Effector memory CD4-positive, alpha-beta T cell (primary cell): ENCODE measurements at places on chromosomes 7 and 10.

- peak; percentile 24 for DNase-seq
- H3K4me3 ChIP-seq, result no peak overlapping the region
- H3K27me3 ChIP-seq, result no peaks in the 10 kb centered on the region
- no peaks in the 10 kb centered on the region for H3K36me3 ChIP-seq
Observed at GRCh38 chr7:3673524-3673923, 372.5 kb downstream of the SDK1 start.

- H3K4me1 ChIP-seq, result peaks cover 35% of the 10 kb centered on the region
- H3K36me3 ChIP-seq, result no peaks in the 10 kb centered on the region
- no peak overlapping the region for H3K27ac ChIP-seq
- H3K27me3 ChIP-seq, result peaks cover 30% of the 10 kb centered on the region
- H3K4me3 ChIP-seq, result peak overlapping the region; percentile 32
- no peak for DNase-seq
Observed at GRCh38 chr10:93074147-93074596, 479 bp downstream of the CYP26A1 start.

GRCh38 chr10:111984057-111984456 lies 199.5 kb downstream of the GPAM start:
- no peaks in the 10 kb centered on the region for H3K36me3 ChIP-seq
- H3K27ac ChIP-seq, result no peak overlapping the region
- H3K27me3 ChIP-seq, result no peaks in the 10 kb centered on the region

DNA sequence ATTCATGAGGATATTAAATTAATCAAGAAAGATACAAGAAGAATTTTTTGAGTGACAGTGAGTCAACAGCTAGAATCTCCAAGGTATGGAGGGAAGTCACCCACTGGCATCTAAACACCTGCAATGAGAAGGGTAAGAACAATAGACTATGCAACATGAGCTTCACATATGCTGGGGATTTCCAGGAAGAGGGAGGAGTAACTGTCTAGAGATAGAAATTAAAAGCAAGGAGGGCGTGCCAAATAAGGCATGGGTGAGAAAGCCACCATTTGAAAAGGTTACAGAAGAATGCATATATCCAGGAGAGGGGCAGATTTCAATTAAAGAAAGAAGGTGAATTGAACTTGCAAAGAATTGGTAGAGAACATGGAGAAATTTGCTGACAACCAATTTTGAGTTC lies 365.7 kb downstream of the GPR37 start:
- no peaks in the 10 kb centered on the region for H3K27me3 ChIP-seq
- no peak for DNase-seq
- no peaks in the 10 kb centered on the region for H3K4me1 ChIP-seq
- H3K27ac ChIP-seq, result no peak overlapping the region
- no peaks in the 10 kb centered on the region for H3K36me3 ChIP-seq
- H3K4me3 ChIP-seq, result no peak overlapping the region

DNA sequence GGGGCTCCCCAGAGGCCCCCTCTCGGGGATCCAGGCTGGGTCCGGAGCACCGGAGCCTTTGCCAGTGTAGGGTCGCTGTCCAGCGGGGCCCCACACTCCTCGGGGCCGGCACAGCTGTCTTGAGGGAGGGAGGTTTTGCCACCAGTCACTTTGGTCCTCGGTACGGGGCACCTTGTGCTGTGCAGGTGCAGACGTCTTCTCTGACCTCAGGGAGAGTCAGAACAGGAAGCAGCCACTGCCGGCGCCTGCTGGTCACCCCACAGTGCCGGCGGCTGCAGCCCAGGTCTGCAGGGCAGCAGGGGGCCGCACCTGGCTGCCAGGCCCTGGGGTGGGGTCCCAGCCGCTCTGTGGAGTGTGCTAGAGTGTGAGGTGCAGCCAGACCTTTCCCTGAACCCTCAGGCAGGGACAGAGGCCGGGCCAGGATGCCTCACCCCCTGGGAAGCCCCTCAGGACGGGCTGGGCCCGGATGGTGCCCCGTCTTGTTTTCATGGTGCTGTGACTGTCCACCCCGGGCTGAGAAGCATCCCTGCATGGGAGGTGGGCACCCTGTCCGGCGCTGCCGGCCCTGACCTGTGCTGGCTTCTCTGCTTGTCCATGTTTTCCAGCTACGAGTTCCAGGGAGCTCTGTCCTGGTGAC lies 8.2 kb downstream of the MAFK start:
- peaks cover 5% of the 10 kb centered on the region for H3K4me1 ChIP-seq
- no peaks in the 10 kb centered on the region for H3K27me3 ChIP-seq
- H3K36me3 ChIP-seq, result peaks cover 46% of the 10 kb centered on the region
- no peak for DNase-seq
- H3K27ac ChIP-seq, result no peak overlapping the region

GRCh38 chr7:143901332-143901667 lies 676 bp downstream of the TCAF1 start:
- H3K27me3 ChIP-seq, result no peaks in the 10 kb centered on the region
- peak overlapping the region; percentile 60 for H3K4me3 ChIP-seq
- no peaks in the 10 kb centered on the region for H3K36me3 ChIP-seq
- DNase-seq, result no peak
- peak overlapping the region; percentile 64 for H3K27ac ChIP-seq

- H3K27ac ChIP-seq, result no peak overlapping the region
- no peak for DNase-seq
- H3K36me3 ChIP-seq, result no peaks in the 10 kb centered on the region
Observed at GRCh38 chr7:124688991-124689390, 76.6 kb downstream of the GPR37 start.

DNA sequence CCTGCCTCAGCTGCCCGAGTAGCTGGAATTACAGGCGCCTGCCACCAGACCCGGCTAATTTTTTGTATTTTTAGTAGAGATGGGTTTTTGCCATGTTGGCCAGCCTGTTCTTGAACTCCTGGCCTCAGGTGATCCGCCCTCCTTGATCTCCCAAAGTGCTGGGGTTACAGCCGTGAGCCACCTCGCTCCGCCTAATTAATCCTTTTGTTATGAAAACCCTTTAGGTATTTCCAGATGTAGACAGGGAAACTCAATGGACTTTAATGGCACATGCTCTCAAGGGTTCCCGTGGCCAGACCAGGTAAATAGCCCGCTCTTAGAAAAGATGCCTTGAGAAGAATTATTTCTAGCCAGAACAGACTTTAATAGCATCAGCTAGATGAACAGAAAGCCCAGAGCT lies 19.7 kb upstream of the EXOC4 start:
- no peaks in the 10 kb centered on the region for H3K27me3 ChIP-seq
- H3K4me1 ChIP-seq, result no peaks in the 10 kb centered on the region
- no peak overlapping the region for H3K4me3 ChIP-seq
- no peaks in the 10 kb centered on the region for H3K36me3 ChIP-seq

DNA sequence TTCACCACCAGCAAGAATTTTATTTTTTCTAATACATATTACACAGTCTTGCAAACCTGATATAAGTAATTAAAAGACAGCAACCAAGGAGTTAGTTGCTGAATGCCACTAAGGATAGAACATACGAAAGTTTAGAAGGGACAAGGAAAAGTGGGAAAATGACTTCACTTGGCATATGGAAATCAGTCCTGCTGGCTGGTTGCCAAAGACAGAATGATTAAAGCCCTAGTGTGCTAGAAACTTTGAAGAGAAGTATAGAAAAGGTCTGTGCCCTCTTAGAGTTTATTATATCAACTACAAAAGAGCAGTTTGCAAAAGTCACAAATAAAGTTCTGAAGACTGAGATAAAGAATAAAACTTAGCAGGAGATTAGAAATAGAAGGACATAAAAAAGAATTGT lies 5.8 kb upstream of the YAE1 start:
- no peaks in the 10 kb centered on the region for H3K4me1 ChIP-seq
- H3K36me3 ChIP-seq, result no peaks in the 10 kb centered on the region
- H3K27me3 ChIP-seq, result no peaks in the 10 kb centered on the region
- no peak for DNase-seq

DNA sequence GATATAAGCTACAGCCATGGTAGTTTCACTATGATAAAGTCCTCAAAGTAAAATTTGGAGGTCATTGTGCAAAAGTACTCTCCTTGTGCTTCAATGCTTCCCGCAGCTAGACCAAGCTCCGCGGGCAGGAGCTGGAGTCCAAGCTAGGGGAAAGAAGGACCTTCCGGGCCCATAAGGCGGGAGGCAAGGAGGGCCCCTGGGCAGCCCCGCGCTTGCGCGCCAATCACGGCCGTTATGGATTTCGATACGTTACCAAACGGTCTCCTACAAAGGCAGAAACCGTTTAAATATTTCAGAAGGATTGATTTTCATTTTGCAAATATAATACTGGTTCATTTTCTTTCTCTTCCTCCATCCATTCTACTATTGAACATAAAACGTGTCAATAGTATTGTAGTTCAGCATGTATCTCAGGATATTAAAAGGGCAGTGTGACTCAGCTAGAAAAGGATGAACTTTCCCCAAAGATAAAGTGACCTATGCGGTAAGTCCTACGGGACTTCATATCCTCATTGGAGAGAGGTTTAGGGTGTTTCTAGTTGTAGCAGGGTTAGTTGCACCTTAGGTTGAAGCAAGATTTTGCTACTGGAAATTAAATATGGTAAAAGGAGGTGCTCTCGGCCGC lies 128.0 kb downstream of the KIF20B start:
- H3K36me3 ChIP-seq, result no peaks in the 10 kb centered on the region
- DNase-seq, result no peak
- H3K27ac ChIP-seq, result no peak overlapping the region
- H3K27me3 ChIP-seq, result no peaks in the 10 kb centered on the region

- H3K27ac ChIP-seq, result no peak overlapping the region
- DNase-seq, result no peak
- H3K36me3 ChIP-seq, result no peaks in the 10 kb centered on the region
- H3K4me3 ChIP-seq, result no peak overlapping the region
- H3K27me3 ChIP-seq, result no peaks in the 10 kb centered on the region
Observed at GRCh38 chr10:2143213-2143835, 406.0 kb upstream of the ADARB2 start.

DNA sequence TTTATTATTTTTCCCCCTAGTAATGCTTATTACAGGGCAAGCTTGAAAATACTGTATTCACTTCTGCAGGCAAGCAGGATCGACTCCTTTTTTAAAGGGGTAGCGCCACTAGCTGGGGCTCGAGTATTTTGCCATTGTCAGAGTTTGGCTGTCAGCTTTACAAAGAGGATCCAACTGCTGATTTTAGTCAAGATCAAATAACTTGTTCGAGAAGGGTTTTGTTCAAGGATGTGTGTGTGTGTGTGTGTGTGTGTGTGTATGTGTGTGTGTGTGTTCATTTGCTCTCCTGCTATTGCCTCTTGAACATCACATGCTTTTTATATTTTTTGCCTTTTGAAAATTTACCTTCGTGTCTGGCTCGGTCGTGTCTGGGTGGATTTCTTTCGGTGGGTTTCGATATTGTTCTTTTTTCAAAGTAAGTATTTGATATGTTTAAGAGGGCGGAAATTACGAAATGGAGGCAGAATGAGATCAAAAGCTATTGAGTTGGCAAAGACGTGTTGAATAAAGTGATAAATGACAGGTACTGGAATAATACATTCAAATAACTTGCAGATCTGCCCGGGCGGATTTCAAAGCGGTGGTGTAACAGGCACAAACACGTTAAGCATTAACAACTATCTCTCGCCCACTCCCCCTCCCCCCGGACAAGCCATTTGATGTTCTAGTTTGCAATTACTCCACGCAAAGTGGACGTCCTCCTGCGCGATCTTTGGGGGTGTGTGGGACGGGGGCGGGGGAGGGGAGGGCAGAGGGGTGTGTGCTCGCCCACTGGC lies 1.1 kb downstream of the ARID5B start:
- no peaks in the 10 kb centered on the region for H3K36me3 ChIP-seq
- H3K4me3 ChIP-seq, result peak overlapping the region; percentile 75

- no peak overlapping the region for H3K4me3 ChIP-seq
- no peaks in the 10 kb centered on the region for H3K4me1 ChIP-seq
- H3K27ac ChIP-seq, result no peak overlapping the region
Observed at GRCh38 chr10:29481906-29482440, 152.8 kb downstream of the SVIL start.

DNA sequence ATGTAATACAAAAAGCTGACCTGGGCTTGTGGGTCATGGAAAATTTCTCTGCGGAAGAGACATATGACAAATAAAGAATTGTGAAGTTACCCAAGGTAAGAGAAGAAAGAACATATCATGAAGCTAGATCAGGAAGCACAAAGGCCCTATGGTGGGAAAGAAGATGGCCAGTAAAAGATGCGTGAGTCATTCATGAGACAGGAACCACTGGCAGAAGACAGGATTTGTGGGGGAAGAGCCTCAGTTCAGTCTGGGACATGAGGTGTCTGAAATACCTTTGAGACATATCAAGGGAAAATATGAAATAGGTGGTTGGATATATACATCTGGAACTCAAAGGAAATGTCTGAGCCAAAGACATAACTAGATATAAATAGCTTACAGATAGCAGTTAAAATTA lies 27.7 kb upstream of the AMPH start:
- H3K27me3 ChIP-seq, result peaks cover 2% of the 10 kb centered on the region
- no peak overlapping the region for H3K4me3 ChIP-seq
- no peaks in the 10 kb centered on the region for H3K4me1 ChIP-seq
- no peak for DNase-seq

DNA sequence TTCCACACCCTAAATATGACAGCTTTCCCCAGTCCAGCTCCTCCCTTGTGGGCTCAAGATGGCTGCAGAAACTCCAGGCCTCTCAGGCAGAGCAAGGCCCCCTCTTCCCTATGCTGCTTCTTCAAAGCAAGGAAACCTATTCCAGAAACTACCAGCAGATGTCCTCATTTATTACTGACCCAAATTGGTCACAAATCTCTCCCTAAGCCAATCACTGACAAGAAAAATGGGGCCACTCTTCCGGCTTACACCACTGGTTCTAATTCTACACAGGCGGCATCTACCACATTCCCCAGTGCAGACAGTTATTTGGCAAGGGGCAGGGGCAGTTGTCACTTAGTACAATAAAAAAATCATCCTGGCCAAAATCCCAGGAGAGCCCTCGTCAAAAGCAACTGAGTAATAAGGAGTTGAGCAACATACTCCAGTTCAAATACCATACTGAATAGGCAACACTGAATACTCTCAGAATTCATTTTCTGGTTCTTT lies 150.4 kb downstream of the SFMBT2 start:
- H3K36me3 ChIP-seq, result no peaks in the 10 kb centered on the region
- no peak overlapping the region for H3K27ac ChIP-seq
- no peaks in the 10 kb centered on the region for H3K27me3 ChIP-seq
- no peak overlapping the region for H3K4me3 ChIP-seq
- peaks cover 18% of the 10 kb centered on the region for H3K4me1 ChIP-seq

- H3K36me3 ChIP-seq, result no peaks in the 10 kb centered on the region
- H3K4me1 ChIP-seq, result peaks cover 54% of the 10 kb centered on the region
- DNase-seq, result no peak
- no peaks in the 10 kb centered on the region for H3K27me3 ChIP-seq
- no peak overlapping the region for H3K27ac ChIP-seq
- no peak overlapping the region for H3K4me3 ChIP-seq
Observed at GRCh38 chr10:33152146-33152545, 182.3 kb downstream of the NRP1 start.

DNA sequence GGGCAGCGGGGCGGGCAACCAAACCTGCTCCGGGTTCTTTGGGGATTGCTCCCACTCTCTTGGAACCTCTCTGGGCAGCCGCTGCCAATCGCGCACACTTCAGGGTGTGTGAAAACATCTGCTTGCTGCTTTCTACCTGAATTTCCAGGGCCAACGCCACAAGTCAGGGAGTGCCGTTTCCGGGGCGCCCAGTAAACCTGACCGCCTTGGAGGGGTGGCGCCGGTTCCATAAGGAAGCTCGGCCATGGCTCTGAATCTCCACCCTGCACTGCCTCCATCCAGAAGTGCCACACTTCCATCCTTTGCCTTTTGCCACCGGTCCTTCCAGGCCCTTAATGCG lies 679 bp upstream of the AFAP1L2 start:
- H3K27ac ChIP-seq, result no peak overlapping the region
- no peak for DNase-seq
- no peaks in the 10 kb centered on the region for H3K36me3 ChIP-seq
- H3K4me1 ChIP-seq, result no peaks in the 10 kb centered on the region
- no peak overlapping the region for H3K4me3 ChIP-seq
- H3K27me3 ChIP-seq, result peaks cover 27% of the 10 kb centered on the region

GRCh38 chr7:94274828-94275227 lies 119.9 kb upstream of the COL1A2 start:
- H3K4me1 ChIP-seq, result no peaks in the 10 kb centered on the region
- H3K4me3 ChIP-seq, result no peak overlapping the region
- H3K36me3 ChIP-seq, result no peaks in the 10 kb centered on the region
- no peak overlapping the region for H3K27ac ChIP-seq
- no peaks in the 10 kb centered on the region for H3K27me3 ChIP-seq
